Cerebellar nuclear complex (tissue), 1 donor: ENCODE measurements at places on chromosomes 1 and 21.

DNA sequence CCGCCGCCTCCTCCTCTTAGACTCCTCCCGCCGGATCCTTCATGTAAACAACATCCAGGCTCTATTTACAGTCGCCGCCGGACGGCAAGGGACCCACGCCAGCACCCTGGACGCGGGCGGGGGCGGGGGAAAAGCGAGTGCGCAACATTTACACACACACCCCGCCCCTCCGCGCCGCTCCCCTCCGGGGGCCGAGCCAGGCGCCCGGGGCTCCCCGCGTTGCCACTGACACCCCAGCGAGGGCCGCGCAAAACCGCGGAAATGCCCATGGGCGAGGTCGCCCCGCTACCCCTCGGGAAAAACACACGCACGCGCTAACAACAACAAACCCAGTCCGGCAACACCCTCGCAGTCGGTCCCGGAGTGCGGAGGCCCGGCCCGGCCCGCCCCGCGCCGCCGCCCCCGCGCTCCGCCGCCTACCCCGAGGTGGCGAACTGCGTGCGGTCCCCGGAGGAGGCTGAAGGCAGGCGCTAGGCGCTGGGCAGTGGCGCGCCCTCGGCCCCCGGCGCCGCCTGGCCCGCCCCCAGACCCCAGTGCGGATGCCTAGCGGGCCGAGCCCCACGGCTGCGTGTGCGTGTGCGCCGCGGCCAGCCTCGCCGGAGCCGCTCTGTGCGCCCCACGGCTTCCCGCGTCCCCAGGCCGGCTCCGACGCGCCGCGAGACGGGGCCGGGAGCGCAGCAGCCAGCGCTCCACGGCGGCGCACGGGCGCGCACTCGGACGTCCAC, 81.1 kb upstream of the AK4 start:
- peak; percentile 13 for DNase-seq

GRCh38 chr1:208496467-208497371, 252.5 kb upstream of the PLXNA2 start:
- no peak for DNase-seq

DNA sequence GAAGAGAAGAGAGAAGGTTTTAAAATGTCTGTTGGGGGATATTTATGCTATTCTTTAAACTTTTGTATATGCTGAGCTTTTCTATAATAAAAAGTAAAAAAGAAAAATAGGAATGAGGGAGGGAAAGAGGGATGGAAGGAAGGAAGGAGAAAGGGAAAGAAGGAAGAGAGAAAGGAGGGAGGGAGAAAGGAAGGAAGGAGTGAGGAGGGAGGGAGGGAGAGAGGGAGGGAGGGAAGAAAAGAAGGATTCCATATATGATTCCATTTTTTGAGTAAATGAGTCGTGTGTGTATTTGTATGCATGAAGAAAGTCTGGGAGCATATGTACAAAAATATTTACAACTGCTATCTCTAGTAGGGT, 120.9 kb upstream of the ZBTB40 start:
- DNase-seq: no peak

DNA sequence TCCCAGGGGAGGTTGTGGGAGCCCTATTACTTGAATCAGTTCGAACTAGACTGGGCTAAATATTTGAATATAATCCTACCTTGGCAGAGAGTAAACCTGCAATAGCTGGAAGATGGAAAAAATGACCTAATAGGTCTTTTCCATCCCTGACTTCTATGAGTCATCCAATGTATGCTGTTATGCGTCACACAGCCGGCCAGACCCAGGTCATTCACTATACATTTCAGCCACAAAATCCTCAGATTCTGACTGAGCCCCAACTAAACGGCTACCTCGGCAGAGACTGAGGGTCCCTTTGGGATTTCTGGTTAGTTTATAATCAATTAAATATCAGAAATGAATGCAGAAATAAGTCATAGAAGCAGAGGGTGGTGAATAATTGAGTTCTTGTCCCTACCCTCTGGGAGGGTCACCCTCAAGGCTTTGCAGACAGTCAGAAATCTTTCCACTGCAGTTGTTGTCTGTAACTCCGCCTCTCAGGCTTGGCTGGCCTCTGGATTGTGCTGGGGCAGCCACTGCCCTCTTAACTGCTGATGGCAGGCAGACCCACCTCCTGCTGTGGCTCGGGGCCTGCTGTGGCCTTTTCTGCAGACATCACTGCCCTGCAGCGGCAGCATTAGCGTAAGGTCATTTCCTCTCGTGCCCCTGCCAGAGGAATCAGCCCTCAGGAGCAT, 240.5 kb downstream of the TGFB2 start:
- no peak for DNase-seq

GRCh38 chr1:9882945-9883303, 27.1 kb downstream of the CTNNBIP1 start:
- no peak for DNase-seq

DNA sequence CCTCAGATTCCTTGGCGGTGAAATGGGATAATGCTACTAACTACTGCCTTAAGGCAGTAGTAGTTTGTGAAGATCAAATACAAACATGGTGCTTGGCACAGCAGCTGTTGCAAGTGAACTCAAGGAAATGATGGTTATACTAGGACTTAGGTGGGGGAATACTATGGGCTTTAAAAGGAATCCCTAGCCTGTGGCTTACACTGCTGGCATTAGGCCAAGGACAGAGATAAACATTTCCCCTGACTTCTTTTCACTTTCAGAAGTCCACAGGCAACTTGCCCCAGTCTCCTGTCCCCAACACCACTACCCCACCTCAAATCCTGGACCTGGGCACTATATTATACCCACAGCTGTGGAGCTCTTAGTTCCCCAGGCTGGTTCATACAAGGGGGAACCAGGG, 13.1 kb upstream of the VAMP4 start:
- DNase-seq: no peak

DNA sequence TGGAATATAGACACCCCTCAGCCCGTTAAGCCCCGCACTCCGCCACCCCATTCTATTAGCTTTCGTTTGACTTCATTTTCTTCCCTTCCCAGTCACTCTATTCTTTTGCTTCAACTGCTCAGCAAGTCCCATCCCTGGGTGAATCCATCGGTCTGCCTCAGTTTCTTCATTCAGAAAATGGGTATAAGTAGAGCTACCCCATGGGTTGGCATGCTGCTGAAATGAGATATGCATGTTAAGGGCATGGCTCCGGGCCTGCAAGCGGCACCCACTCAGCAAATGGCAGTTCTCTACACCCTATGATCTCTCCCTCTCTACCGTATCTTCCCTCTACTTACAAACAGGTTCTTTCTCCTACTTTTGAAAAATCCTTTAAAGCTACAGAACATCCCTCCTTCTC, 87.8 kb upstream of the IRF2BP2 start:
- DNase-seq: no peak

- no peak for DNase-seq
Observed at GRCh38 chr21:35520302-35520701, 471.2 kb upstream of the RUNX1 start.

GRCh38 chr1:84260852-84261518, 40.5 kb upstream of the SAMD13 start:
- no peak for DNase-seq

DNA sequence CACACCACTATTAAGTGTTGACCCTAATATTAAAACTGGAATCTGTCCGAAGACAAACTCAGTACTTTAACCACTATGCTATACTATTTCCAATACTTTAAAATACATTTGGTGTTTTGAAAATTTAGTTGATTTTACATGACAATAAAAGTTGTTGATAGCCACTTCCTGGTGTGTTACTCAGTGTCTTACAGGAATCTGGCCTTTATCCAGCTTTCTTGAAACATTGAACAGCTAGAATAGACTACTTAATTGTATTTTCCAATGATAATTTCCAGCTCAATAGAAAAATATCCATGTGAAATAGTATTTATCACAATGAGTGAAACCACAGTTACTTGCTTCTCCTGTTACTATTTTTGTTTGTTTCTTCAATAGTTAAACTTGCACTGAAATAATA, 369.6 kb upstream of the ADGRL4 start:
- DNase-seq: no peak

- peak; percentile 35 for DNase-seq
Observed at GRCh38 chr1:205543351-205544301, 39.2 kb downstream of the CDK18 start.

GRCh38 chr1:6975331-6976043, 190.2 kb downstream of the CAMTA1 start:
- DNase-seq: no peak

DNA sequence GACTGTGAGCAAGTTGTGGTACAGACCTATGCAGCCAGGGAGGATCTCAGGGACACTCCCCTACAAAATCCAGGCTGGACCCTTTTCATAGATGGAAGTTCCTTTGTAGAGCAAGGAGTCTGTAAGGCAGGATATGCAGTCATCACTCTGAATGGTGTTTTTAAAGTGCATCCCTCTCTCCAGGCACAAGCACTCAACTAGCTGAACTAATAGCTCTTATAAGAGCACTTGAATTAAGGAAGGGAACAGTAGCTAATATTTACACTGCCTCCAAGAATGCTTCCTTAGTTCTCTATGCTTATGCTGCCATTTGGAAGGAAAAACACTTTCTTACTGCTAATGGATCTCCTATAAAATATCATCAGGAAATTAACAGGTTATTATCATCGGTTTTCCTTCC, 27.0 kb upstream of the SMYD3 start:
- no peak for DNase-seq

DNA sequence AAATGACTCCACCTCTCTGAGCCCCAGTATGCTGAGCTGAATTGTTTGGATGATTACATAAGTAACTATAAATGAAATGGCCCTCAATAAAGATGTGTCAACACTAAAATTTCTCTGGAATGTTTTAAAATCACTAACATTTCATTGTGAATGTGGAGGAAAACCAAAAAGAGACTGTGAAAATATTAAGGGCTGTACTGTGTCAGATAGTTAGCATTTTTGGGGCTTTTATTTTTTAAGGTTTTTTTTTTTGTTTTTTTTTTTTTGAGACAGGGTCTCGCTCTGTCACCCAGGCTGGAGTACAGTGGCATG, 6.3 kb downstream of the MYOC start:
- no peak for DNase-seq

- no peak for DNase-seq
Observed at GRCh38 chr1:179831225-179831624, 46.4 kb downstream of the TOR1AIP2 start.

DNA sequence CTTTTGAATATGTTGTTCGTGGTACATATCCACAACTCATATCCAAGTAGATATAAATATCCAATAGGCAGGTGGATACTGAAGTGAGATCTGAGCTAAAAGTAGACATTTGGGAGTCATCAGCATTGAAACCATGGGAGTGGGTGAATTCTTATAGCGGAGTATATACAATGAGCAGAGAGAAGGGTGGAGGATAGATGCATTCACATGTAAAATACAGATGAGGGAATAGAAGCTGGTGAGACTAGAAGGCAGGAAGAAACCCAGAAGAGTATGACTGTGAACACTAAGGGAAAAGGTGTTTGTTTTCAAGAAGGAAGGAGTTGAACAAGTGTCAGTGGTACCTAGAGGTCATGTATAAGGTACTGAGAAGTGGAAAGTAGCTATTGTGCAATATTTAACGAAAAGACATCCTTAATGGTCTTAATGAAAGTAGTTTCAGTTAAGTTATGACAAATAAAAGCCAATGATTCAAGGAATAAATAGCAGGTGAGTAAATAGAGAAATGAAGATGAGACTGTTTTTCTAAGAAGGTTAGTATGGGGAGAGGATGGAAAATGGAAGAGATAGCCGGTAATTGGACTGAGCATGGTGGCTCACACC, 181.6 kb upstream of the CACYBP start:
- no peak for DNase-seq

DNA sequence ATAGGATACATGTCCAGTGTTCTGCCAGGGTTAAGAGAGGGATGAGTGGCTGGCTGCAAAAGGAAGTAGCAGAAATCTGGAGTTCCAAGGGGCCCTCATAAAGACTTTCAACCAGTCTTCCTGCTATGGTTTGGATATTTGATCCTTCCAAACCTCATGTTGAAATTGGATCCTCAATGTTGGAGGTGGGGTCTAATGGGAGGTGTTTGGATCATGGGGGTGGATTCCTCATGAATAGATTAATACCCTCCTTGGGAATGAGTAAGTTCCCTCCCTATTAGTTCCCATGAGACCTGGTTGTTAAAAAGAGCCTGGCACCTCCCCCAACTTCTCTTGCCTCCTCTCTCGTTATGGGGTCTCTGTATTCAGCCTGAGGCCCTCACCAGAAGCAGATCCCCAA, 10.1 kb upstream of the GNG12 start:
- DNase-seq: no peak

DNA sequence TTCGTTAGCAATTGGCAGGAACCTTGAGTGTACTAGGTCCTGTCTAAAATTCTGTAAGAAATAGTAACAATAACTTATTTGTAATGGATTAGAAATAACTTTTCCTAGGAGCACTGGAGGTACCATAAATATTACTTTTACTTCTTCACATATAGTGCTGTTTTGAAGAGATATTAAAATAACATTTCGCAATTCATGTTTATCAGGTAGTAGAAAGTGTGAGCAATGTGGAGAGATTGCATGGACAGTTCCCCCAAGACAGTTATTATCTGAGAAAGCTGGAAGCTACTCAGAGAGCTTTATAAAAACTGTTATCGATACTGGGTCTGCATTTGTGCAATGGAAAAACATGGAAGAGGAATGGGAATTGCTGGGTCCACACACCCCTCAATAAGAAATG, 128.5 kb upstream of the KIF26B start:
- no peak for DNase-seq
